Naive thymus-derived CD8-positive, alpha-beta T cell (primary cell): ENCODE measurements at places on chromosomes 1 and 21. TPM values are rescaled to one million over a fixed set of nuclear protein-coding genes. Genes with fewer than 3 reads are reported as not detected.

DNA sequence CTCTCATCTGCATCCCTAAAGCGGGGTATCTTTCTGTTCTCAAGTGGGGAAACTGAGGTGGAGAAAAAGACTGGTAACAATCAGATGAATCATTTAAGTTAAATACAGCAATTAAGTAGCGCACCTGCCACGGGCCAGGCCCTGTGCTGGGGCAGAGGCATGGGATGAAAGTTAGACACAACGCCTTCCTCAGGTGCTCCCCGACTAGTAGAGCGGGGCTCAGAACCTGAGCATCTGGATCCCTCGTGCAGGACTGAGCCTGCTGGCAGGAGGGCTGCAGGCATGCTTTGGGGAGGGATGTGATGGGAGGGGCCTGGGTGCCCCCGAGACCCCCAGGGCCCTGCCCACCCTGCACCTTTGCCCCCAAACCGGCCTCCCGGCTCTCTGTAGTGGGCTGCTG, 14.9 kb upstream of the KCNC4 start:
- no peak for DNase-seq

GRCh38 chr1:39116116-39116607, 88.3 kb upstream of the MACF1 start:
- DNase-seq: no peak

DNA sequence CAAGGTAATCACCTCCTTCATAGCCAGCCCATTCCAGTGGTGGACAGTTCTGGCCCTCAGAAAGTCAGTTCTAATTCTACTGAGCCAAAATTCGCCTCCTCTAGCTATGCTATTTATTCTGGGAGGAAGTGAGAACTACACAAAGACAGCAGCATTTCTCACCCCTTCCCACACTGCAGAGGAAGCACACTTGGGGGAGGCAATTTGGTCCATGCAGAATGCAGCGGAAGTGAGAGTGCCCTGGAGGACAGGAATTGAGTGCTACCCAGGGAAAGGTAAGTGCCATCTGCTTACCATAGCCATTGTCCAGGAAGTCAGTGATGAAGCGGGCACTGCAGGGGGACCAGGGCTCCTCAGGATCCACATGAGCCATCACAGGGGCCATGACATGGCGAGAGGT, 3.7 kb downstream of the ADAMTS4 start:
- DNase-seq: no peak

- DNase-seq: no peak
Measured at GRCh38 chr1:59521456-59521855, 224.6 kb downstream of the FGGY start.

GRCh38 chr1:78437941-78438340, 52.8 kb upstream of the PTGFR start:
- no peak for DNase-seq

DNA sequence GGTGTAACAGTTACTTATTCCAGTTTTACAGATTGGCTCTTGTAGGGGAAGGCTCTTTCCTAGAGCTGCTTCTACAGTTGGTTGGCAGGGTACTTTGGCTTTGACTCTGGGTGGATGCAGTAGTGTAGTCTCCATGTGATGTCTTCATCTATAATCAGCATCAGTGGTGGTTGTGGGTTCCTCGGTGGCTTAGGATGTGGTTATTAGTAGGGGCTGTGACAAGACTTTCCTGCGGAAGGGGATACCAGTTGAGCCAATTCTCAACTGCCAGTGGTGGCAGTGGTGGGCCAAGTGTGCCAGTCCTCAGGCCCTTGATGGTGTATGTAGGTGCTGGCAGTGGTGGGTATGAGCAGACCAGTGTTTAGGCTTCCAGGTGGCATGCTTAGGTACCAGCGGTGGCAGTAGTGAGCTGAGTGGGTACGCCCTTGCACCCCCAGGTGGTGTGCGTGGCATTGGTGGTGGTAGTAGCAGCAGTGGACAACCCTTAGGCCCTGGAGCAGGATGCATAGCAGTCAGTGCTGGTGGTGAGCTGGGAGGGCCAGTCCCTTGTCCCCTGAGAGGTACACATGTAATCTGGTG, 27.2 kb upstream of the KLF18 start:
- DNase-seq: no peak

Gene VSIG8
- not detected for polyA plus RNA-seq

Gene FGR
- polyA plus RNA-seq: 3.3 TPM

Gene SLC16A4
- polyA plus RNA-seq: 0.61 TPM
